Activated naive CD4-positive, alpha-beta T cell treated with anti-CD3 and anti-CD28 coated beads, Interleukin-2, amount 50 U/mL, for 16 hours (primary cell): ENCODE measurements at places on chromosomes 1 and 21.

DNA sequence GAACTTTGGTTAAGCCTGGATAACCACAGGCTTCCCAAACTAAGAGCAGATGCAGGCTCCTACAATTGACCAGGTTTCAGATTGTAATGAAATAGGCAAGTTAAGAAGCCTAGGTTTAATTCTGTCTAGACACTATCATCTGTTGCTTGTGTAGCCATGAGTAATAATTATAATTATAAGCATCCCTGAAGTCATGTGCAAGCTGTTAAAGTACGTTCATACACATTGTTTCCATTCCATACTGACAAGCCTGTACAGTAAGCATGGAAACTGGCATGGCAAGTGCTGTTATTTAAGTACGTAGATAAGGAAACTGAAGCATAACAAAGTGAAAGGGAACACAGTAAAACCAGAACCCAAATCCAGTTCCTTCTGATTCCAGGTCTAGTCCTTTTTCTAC is 557.2 kb upstream of the BEND5 start:
- DNase-seq: no peak

- DNase-seq: no peak
Observed at GRCh38 chr1:177080564-177080963, 83.9 kb downstream of the ASTN1 start.

DNA sequence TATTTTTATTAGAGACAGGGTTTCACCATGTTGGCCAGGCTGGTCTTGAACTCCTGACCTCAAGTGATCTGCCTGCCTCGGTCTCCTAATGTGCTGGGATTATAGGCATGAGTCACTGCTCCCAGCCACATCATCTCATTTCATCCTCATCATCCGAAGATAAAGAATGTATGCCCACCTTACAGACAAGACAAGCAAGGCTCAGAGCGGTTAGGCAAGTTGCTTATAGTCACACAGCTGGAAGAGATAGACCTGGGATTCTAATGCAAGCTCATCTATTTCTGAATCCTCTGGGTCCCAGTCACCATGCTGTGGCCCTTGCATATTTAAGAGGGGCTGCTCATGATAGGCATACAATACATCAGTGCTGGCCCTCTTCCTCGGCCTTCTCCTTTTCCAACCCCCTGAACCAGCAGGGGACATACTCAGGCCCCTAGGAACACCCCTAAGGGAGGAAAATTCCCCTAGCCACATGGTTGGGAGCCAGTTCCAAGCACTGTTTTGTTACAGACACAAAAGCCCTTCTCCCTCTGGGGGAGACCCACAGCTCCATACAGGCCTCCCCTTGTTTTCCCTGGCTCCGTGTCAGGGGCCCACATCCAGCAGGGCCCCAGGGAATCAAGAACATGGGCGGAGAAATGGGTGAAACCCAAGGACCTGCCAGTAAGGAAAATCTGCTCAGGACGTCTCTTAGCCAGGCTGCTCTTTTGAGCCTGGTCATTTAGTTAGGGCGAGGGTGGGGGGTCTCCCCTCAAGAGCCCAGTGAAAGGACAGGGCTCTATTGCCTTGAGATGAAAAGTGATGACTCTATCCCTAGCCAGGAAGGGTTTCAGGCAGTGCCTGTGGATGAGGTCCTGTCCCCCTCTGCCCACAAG is 6.9 kb downstream of the CSRP1 start:
- no peak for DNase-seq

DNA sequence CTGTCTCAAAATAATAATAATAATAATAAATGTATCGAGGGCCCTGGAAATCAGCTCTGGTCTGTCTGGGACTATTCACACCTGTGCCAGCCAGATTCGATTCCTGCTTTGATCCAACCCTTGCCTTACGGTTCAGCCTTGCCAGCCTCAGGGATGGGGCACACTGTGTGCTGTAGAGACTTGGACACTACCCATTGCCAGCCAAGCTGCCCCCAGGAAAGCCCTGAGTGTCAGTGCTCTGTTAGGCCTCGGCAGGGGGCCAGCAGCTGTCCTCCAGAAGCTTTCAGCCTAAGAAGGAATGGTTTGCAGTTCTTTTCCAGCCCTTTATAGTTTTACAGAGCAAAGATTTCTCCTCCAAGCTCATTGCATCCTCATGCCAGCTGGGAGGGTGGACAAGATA is 96.2 kb upstream of the RUNX3 start:
- no peak for DNase-seq

DNA sequence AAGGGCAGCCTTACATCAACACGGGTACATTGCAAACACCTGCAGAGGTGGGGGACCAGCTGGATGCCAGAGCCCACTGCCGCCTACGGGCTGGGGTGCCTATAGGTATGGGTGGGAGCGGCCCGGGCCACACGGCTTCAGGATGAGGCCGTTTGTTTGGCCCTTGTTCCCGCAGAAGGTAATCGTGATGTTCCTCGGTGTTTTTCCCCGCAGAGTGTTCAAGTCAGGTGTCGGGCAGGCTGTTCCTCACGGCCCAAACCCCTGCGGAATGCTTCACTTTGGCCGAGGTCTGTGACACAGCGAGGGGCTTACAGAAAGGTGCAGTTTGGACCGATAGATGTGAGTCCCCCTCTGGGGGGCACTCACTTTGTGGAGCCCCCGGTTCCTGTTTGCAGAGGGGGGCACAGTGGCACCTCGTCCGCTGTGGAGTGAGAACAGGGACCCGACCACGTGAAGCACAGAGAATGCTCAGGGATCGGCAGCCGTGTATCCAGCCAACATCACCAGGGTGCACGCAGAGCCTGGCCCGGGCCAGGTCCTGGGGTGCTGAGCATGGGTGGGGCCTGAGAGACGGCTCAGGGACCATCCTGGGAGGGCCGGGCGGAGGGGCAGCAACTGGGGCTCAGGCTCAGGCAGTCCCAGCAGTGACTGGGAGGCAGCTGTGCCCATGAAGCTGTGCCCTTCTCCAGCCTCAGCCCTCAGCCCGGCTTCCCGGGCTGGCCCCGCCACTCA is 453 bp upstream of the TTLL10 start:
- DNase-seq: no peak

- no peak for DNase-seq
Observed at GRCh38 chr1:33860671-33861070, 3.2 kb upstream of the HMGB4 start.

GRCh38 chr1:36034692-36035091 is 49.2 kb upstream of the TEKT2 start:
- DNase-seq: no peak

- DNase-seq: no peak
Observed at GRCh38 chr1:16061266-16061665, 12.2 kb downstream of the FAM131C start.

GRCh38 chr1:101153692-101154091 is 83.1 kb upstream of the S1PR1 start:
- DNase-seq: no peak

GRCh38 chr1:178607718-178608408 is 95.0 kb downstream of the TEX35 start:
- no peak for DNase-seq

- DNase-seq: no peak
Observed at GRCh38 chr1:92786111-92786901, 1.4 kb upstream of the EVI5 start.

DNA sequence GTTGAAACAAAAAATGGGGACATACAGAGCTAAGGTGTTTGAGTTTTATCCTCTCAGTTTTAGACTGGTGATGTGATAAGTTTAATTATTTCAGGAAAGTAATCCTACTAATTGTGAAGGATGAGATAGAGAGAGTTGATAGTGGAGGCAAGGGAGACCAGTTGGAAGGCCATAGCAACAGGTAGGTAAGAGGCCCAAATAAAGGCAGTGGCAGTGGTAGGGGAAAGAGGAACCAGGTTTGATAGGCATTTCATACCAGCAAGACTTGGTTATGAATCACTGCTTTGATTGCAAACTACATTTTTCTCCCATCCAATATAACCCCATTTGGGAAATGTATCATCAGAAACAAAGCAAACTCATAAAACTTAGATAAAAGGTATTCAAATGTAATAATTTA is 63.1 kb upstream of the SH3GLB1 start:
- no peak for DNase-seq

GRCh38 chr1:19969898-19970660 is 9.3 kb downstream of the PLA2G2A start:
- no peak for DNase-seq

DNA sequence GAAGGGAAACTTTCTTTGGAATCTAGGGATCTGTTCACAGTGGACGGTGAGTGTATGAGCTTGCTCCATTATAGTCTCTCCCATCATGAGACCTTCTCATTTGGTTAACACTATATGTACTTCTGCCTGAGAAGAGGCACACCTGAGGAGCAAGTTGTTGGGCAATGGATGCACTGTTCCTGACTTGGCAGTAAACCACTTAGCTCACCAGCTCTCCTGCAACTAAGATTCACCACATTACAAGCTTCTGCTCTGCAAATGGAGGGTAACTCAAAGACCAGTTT is 10.2 kb downstream of the MACF1 start:
- DNase-seq: no peak

DNA sequence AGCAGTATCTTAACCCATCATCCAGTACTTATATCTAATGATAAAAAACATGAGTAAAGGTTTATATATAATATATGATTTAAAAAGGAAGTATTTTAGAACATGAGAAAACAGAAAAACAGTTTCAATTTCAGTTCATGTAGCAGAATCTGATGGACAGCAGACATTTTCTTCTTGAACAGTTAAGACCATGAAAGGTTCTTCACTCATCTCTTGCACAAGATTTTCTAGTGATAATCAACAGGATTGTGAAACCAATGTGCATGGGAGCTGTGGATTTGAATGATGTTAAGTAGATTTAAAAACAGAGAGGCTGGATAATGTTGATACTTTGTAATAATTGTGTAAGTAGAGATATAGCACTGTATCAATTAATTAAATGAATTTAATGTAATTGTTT is 1297.6 kb downstream of the BRINP3 start:
- no peak for DNase-seq
